ENCODE measurements at places on chromosomes 12 and 14.

DNA sequence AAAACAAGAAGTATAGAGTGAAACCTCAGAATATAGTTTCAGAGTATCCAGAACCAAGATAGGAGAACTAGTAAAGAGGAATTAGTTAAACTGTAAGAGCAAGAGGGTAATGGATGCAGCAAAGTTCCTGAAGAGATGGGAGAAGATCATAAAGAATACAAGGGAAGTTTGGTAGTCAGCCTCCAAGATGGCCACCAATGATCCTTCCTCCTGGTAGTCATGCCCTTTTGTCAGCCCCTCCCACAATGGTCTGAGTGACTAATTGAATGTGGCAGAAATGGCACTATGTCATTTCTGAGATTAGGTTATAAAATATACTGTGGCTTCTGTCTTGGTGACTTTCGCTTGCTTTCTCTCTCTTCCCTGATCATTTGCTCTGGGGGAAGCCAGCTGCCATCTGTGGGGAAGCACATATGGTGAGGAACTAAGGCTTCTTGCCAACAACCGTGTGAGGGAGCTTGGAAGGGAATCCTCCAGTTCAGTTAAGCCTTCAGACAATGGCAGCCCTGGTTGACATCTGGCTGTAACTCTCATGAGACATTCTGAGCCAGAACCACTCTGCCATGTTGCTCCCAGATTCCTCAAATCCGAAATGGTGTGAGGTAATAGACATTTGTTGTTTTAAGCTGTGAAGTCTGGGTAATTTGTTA is 55.3 kb upstream of the AMN1 start:
- no peak for DNase-seq

GRCh38 chr12:87201598-87201997 is 827.6 kb downstream of the C12orf50 start:
- no peak for DNase-seq

DNA sequence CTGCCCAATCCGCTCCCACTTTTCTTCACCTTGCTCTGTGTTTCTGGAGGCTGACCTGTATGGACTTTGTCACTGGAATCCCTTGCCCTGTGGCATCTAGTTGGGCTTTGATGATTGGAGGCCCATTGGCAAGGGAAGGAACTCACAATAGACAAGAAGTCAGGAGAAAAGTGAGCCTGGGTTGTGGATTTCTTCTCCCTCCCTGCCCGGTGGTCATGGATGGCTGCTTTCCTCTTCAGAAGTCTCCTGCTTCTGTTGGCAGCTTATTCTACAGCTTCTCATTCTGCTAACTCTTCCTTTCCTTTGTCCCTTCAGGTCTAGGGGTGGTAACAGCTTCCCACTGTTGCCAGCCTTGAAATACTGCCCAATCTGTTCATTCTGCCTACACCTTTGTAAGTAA is 13.9 kb upstream of the CCDC60 start:
- no peak for DNase-seq

- DNase-seq, result no peak
Observed at GRCh38 chr14:99192028-99192621, 79.9 kb downstream of the BCL11B start.

- no peak for DNase-seq
Observed at GRCh38 chr14:71620401-71620800, 311.8 kb upstream of the RGS6 start.

DNA sequence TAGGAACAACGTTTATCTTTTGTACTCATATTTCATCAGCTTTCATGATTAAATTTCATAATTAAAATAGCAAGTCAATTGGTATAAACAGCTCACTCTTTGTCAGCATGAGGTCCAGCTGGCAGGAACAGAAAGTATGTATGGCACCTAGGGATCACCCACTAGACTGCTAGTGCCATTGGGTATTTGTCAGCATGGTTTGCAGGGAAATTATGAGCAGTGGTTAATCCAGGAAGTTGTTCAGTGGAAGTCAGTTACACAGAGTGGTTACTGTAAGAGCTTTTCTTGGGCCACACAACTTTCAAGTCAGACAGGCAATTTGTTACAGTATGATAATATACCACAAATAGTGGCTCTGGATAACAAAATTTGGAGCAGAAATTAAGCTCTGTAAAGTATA is 340.3 kb upstream of the RGS6 start:
- peak; percentile 33 for DNase-seq

GRCh38 chr14:72855913-72856312 is 38.0 kb downstream of the DPF3 start:
- DNase-seq, result no peak

DNA sequence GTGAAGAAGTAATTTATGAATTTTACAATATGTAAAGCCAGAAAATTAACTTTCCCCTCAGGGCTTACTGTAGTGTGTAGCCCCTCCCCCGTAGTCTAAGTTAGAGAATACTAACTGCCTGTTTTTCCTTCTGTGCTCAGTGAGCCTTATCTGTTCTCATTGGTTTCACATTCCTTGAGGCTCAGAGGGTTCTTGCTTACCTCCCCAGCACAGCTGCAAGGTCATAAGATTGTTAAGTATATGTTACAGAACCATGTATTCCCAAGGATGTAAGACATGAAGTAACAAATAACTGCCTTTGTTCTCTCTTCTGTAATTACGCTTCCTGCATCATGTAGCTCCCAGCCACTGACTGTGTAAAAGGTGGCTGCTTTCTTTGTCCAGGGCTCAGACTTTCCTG is 1351.1 kb downstream of the TMEM121 start:
- no peak for DNase-seq

- no peak for DNase-seq
Observed at GRCh38 chr12:24933694-24934407, 15.1 kb downstream of the BCAT1 start.

DNA sequence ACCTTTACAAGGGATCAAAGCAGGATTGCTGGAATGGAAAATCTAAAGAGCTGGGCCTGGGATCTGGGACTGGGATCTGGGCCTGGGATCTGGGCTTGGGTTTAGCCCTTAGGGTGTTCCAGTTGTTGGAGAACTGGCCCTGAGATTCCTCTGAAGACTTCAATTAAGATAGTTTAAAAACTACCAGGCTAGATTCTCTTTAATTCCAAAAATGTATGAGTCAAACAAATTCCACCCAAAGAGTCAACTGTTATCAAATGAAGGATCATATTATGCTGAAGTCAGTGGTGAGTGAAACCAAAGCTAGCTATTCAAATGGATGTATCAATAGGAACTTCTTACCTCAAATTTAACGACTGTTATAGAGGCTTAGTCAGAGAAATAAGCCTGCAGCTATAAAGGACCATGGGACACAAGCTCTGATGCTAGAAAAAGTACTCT is 40.5 kb downstream of the LIMA1 start:
- DNase-seq, result no peak

- DNase-seq, result no peak
Observed at GRCh38 chr14:63454436-63454835, 88.7 kb downstream of the PPP2R5E start.

GRCh38 chr14:58769011-58769643 is 131.4 kb downstream of the DACT1 start:
- DNase-seq, result no peak

- DNase-seq, result no peak
Observed at GRCh38 chr12:63093711-63094110, 57.3 kb downstream of the AVPR1A start.

GRCh38 chr12:46518169-46518568 is 145.6 kb upstream of the SLC38A2 start:
- no peak for DNase-seq

GRCh38 chr14:81986005-81986404 is 452.4 kb upstream of the SEL1L start:
- DNase-seq, result no peak

DNA sequence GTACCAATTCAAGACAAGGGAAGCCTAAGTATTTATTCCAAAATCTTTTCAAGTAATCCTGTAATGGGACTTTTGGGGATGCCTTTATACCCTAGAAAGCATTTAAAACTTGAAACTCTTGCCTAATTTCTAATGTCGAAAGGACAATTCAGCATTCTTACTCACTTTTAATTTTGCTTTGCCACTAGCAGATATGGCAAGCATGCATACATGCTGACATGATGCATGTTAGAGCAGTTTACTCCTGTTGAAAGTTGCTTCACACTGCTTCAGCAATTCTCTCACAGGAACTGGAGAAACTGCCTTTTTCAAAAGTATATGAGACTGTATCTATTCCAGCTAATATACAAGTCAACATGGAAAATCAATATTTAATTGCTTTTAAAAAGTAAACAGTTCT is 79.9 kb downstream of the TAOK3 start:
- DNase-seq, result no peak

DNA sequence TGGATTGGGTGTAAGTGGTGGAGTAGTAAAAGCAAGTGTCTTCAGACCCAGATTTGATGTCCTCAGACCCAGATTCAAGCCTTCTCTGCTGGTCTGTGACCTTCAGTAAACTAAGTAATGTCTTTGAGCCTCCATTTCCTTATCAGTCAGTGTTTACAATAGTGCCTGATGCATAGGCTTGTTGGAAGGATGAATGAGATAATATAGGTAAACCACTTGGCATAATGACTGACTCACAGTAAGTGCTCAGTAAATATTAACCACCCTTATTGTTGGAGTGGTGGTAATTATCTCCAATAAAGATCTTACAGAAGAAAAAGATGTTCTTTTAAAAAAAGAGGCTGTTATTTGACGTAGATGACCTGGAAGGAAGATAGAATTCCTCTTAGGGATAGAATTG is 86.2 kb downstream of the IGF1 start:
- no peak for DNase-seq

GRCh38 chr12:131057211-131057721 is 103.6 kb downstream of the ADGRD1 start:
- no peak for DNase-seq

GRCh38 chr14:38554026-38554425 is 298.1 kb upstream of the CLEC14A start:
- DNase-seq, result no peak

GRCh38 chr12:88381466-88381865 is 198.8 kb downstream of the KITLG start:
- no peak for DNase-seq

DNA sequence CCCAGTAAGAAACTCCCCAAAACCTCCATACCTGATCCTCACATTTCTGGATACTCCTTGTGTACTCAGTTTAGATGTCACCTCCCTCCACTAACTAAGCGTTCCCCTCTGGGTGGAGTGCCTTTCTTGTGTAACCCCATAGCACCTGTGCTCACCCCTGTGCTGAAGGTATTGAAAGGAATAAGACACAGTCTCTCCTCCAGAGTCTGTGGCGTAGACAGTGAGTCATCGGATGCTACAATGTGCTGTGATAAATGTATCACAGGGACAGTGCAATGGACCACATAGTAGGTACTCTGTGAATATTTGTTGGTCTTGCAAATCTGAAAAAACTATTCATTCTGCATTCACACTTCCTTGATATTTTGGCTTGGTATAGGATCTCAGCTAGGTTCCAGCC is 30.8 kb downstream of the TSPAN9 start:
- no peak for DNase-seq

GRCh38 chr12:93256256-93256969 is 121.3 kb upstream of the NUDT4 start:
- DNase-seq, result no peak

GRCh38 chr14:31716208-31716607 is 155.0 kb downstream of the NUBPL start:
- no peak for DNase-seq

DNA sequence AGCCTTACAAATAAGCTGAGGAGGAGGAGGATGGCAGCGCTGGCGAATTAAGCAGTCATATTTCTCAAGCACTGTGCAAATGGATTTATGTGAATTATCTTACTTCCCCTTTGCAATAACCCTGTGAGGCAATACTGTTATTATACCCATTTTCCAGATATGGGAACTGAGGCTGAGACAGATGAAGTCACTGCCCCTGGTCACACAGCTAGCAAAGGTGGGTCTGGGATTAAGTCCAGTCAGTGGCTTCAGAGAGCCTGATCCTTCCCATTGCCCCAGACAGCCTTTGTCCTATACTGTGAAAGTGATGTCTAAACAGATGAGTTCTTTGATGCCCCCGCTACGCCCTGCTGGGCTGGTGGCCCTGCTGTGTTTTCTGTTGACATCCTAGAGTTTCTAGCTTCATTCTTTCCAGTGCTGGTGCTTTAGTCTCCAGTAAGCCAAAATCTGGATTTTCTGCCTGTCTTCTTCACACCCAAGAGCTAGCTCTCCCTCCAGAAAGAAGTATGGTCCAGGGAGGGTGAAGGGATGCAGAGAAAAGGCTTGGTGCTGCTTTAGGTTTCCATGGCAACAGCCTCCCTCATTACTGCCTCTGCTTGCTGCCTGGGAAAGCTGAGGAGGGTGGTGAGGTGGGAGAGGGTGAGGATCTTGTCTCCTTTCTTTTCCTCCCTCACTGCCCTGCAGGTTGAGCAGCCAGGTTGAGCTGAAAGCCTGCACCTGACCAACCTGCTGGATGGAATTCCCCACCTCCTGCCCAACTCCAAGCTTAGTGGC is 30.7 kb downstream of the TMEM63C start:
- DNase-seq, result no peak

DNA sequence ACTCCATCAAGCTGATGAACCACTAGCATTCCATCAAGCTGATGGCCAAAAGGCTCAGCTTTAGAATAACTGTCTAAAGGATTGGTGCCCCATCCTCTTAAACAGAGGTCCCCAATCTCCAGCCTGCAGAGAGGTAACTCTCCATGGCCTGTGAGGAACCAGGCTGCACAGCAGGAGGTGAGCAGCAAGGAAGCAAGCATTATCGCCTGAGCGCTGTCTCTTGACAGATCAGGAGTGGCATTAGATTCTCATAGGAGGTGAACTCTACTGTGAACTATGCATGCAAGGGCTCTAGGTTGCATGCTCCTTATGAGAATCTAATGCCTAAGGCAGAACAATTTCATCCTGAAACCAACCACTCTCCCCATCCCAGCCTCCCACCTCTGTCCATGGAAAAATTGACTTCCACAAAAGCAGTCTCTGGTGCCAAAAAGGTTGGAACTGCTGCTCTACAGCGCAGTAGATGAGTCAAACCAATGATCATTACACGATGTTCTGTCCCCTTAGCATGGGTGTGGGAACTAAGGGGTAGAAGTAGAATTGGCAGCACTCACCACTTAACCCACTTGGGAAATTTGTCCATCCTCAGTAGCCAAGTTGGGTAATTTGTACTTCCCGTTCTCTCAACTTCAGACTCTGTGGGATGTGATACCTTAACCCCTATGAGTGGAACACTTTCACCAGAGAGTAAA is 66.9 kb downstream of the ANKS1B start:
- no peak for DNase-seq

Measured in CD4-positive, alpha-beta T cell treated with Interleukin-21 for 1 hour (primary cell).